Anterior cingulate cortex (tissue), 58 donors: ENCODE measurements at places on chromosomes 5 and 9.

- no peak for DNase-seq
Measured at GRCh38 chr5:137613554-137614265, 114.6 kb upstream of the SPOCK1 start.

GRCh38 chr9:18215626-18216025, 258.3 kb upstream of the ADAMTSL1 start:
- no peak for DNase-seq

GRCh38 chr5:142652563-142652962, 33.3 kb downstream of the FGF1 start:
- DNase-seq = no peak

DNA sequence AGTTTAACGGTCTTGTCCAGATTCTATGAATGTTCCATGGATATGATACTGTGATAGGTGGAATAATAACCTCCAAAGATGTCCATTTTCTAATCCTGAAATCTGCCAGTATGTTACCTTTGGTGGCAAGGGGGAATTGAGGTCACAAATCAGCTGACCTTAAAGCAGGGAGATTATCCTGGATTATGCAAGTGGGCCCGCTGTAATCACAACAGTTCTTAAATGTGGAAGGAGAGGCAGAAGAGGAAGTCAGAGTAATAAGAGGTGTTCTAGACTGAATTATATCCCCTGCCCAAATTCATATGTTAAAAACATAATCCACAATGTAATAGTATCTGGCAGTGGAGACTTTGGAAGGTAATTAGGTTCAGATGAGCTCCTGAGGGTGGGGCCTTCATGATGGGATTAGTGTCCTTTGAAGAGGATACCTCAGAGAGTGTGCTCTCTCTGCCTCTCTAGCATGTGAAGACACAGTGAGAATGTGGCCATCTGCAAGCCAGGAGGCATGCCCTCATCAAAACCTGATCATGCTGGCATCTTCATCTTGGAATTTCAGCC, 47.6 kb upstream of the ZFAND5 start:
- DNase-seq = no peak

- DNase-seq = no peak
Measured at GRCh38 chr5:60535198-60535597, 164.8 kb downstream of the DEPDC1B start.

DNA sequence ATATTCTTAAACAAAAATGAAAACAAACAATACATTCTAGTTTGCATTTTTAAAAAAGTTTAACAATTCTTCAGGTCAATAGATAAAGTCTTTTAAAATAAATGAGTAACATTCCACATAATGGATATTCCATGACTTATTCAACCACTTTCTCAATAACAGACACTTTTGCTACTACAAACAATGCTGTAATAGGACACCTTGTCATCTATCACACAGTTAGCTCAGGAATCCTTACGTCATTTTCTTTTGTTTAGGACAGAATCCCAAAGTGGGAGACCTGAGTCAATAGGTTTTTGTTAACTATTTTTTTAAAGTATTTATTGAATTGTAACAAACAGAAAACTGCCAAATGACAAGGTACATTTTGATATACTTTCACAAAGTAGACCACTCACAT, 72.5 kb downstream of the CEP120 start:
- no peak for DNase-seq

DNA sequence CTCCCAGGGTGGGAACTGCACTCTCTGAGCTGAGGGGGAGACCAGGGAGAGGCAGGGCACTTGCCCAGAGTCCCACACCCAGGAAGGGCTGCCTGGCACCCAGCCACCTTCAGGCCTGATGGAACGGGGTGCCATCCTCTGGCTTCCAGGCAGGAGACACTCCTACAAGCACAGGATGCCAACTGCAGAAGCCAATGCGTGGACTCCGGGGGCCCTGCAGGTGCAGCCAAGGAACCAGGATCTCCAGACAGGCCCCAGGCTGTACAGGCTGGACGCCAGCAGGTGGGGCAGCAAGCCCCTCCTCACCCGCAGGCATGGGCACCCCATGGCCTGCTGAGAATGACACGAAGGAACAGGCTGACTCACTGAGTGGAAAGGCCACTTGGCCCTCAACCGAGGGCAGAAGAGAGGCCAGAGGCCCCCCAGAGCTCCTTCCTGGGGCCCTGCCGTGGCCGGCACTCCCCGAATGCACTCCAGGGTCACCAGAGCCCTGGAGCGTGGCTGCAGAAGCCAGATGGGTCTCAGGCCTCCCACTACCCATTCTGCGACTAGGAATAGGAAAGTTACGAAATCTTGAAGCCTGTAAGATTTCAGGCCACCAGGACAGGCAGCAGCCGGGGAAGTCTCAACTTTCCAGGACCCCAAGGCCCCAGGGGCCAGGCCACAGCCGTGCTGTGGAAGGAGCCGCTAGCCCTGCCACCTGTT, 15.7 kb downstream of the NACC2 start:
- DNase-seq = no peak

GRCh38 chr5:142600611-142601358, 85.1 kb downstream of the FGF1 start:
- no peak for DNase-seq

DNA sequence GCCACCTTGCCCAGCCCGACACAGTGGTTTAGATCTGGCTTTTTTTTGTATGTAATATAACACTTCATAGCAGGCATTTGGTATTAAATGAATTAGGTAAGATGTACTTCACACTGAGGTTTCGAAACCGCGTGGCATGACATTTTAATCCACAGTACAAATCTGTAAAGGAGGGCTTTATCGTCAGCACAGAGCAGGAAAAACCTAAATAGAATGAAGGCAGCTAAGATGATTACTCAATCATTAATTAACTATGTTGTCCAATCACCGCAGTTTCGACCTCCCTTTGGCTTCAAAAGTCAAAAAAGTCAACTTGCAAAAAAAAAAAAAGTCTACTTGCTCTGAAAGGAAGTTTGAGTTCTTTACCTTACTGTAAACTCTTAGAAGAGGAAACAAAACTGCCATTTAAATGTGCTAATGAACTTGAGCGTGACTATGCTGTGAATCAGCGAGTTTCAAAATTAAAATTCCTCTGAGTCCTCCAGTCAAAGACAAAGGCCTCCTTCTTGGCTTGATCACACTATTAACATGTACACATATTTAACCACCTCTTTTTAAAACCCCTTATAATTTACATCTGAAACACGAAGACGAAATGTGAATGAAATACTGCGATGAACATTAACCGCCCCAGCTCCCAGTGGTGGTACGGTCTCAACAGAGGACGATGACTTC, 698 bp upstream of the SEC24A start:
- no peak for DNase-seq

- DNase-seq = no peak
Measured at GRCh38 chr9:34498553-34498952, 24.2 kb downstream of the ENHO start.

DNA sequence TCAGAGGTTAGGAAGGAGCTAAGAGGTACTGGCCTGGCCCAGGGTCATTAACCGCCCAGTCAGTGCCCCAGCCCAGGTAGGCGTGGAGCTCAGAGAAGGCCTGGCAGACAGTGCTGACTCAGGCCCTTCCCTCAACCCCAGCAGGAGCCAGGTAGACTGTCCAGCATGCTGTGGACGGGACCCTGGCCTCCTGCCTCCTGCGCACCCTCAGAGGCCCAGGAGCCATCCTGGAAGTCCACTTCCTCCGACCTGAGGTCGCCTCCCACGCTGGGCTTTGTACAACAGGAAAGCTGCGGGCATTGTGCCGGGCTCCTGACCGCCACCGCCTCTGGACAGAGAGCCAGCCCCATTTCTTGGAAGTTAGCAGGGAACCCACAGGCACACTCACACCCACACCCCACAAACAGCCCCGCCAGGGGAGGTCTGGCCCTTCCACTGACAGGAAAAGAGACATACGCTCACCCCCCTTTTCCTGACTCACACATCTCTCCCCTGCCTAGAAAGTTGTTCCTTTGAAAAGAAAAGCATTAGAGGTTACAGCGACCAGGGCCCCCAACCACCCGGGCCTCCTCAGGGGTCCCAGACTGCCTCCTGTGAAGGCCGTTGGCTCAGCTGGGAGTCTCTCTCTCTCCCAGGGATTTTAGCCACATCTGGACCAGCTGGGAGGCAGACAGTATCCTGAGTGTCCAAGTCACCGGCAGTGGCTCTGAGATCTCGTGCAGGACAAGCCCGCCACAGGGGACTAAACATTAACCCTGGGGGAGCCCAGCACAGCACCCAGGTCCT, 7.7 kb downstream of the RALGDS start:
- DNase-seq = no peak

DNA sequence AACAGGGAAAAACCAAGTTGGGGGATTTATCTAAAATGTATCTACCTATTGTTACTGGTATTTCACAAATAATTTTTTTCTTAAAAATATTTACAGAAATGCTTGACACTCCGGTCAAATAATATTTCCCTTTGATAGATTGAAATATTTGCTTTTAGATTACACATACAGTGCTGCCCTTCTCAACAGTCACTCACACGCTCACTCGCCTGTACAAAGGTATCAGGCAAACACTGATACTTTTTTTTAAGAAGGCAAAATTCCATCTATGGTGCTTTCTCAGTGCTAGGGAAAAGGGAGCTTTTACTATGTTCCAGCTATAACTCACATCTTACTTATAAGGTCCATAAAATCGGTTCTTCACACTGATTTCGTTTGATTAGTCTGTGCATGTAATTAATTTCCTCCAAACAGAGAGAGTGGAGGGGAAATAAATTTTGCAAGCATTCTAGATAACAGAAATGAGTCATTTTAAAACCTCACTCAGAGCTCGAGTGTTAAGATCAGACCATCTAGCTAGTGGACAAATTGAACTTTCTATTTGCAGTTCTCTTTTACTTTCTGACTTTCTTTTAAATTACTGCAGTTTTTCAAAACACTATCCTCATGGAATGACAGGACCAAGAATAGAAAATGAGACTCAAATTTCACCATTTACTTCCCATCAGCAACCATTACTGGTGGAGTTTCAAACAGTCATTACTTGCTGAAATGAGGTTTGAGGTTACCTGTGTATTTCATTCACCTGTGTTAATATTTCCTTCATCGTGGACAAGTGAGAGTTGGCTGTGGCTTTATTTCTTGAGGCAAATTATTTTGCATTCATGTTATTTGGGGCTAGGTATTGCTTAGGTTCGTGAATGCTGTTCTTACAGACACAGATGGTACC, 273.2 kb downstream of the RAB3C start:
- no peak for DNase-seq

- no peak for DNase-seq
Measured at GRCh38 chr9:68546596-68547390, 6.1 kb upstream of the TMEM252 start.

DNA sequence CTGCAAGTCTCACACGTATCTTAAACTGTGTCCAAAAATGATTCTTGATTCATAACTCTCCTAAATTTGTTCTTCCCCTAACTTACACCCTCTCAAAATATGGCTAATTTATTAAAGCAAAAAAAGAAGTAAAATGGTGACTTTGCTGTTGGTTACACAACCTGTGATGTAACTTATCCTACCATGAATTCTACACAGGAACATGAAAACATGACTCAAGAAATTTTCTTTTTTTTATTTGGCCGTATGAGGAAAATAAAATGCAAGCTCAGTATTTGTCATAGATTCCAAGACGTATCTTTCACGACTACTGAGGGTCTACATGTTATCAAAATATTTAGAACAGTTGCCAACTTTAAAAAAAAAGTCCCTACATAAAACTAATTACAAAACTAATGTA, 9.2 kb downstream of the LIFR start:
- DNase-seq = no peak

DNA sequence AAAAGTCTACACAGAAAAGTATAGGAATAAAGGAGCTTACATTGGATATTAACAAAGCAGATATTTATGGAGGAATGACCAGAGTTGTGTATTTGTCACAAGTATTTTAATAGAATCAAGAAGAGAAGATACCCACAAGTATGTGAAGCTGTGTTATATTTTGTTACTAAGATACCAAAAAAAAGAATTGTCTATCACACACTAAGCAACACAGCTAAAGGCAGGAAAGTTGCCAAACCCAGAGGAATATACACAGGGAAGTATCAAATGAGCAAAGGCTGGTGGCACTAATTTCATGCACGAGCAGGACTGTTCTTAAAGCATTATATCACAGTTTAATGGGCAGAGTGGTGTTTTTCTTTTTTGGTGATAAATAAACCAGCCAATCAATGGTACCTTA, 30.9 kb upstream of the RAI14 start:
- no peak for DNase-seq

DNA sequence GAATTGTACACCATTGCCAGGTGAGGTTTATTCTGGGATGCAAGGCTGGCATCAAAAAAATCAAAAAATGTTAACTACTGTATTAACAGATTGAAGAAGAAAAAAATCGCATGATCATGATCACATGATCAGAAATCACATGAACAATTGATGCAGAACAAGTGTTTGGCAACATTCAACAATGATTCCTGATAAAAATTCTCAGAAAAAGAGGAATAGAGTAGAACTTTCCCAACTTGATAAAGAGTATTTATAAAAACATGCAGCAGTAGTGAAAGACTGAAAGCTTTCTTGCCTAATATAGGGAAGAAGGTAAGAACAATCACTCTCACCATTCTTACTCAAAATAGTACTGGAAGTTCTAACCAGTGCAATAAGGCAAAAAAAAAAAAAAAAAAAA, 16.4 kb downstream of the SLCO4C1 start:
- no peak for DNase-seq

- DNase-seq = no peak
Measured at GRCh38 chr9:109251080-109251775, 69.6 kb downstream of the EPB41L4B start.

GRCh38 chr9:125233678-125234077, 7.5 kb downstream of the HSPA5 start:
- DNase-seq = no peak

- no peak for DNase-seq
Measured at GRCh38 chr9:78320875-78321496, 24.1 kb downstream of the PSAT1 start.

GRCh38 chr9:136049491-136050265, 45.4 kb downstream of the NACC2 start:
- no peak for DNase-seq

DNA sequence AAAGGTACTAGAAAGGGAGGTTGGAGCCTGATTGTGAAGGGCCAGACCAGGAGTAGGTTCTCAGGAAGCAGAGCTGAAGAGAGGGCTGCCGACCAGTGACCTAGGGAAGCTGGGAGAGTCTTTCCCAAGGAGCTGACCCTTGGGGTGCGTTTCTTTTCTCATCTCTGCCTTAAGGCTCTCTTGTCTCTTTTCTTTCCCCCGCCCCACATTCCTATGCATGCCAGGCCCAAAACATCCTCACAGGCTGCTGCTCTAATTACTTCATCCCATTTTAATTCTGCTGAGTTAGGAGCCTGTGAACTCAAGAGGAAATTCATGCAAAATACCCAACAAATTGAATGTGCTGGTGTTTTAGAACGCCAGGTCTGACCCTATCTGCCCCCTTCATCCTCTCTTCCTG, 46.9 kb upstream of the HSPA9 start:
- no peak for DNase-seq
